ENCODE measurements at places on chromosomes 3 and 15.

DNA sequence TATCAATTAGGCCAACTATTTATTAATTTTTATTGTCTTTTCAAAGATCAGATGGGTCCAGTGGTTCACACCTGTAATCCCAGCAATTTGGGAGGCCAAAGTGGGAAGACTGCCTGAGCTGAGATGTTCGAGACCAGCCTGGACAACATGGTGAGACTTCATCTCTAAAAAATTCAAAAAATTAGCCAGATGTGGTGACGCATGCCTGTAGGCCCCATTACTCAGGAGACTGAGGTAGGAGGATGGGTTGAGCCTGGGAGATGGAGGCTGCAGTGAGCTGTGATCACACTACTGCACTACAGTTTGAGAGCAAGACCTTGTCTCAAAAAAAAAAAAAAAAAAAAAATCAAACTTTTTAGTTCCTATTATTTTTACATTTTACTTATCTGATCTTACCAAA lies 8.2 kb downstream of the AP3S2 start:
- DNase-seq = no peak

DNA sequence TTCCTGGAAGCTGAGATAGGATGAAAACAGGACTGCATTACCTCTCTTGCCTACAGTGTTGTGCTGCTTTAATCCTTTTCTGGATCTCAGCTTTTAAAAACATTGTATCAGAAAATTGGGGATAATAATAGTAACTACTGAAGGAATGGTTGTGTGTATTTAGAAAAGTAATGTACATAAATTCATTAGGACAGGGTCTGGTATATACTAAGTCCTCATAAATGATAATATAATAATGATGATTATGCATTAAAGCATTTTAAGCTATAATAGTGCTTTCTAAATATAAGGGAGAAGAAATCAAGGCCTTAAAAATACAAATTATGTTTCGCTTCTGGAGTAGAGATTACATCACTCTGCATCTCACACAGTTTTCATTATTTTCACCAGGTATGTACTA lies 530.1 kb downstream of the ZNF385D start:
- no peak for DNase-seq

- no peak for DNase-seq
Observed at GRCh38 chr3:194489736-194490612, 3.2 kb upstream of the ATP13A3 start.

DNA sequence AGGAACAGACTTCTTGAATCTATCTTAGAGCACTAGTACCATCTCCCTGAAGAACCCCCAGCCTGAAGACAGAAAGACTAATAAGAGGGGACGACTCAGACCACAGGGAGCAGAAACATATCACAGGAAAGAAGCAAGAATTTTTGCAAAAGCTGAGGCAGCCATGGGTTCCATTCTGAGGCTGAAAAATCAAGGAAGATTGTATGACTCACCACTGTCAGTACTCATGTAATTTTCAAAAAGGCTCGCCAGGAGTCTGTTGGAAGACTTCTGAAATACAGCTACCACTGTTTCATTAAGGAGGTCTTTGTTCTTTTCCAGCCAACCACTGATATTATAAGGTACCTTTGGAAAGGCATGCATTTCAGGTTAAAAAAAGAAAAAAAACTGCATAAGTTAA lies 47.5 kb downstream of the MYH15 start:
- DNase-seq = no peak

GRCh38 chr3:137761099-137761562 lies 3.0 kb upstream of the SOX14 start:
- no peak for DNase-seq

GRCh38 chr3:15903164-15903563 lies 105.4 kb upstream of the ANKRD28 start:
- no peak for DNase-seq

DNA sequence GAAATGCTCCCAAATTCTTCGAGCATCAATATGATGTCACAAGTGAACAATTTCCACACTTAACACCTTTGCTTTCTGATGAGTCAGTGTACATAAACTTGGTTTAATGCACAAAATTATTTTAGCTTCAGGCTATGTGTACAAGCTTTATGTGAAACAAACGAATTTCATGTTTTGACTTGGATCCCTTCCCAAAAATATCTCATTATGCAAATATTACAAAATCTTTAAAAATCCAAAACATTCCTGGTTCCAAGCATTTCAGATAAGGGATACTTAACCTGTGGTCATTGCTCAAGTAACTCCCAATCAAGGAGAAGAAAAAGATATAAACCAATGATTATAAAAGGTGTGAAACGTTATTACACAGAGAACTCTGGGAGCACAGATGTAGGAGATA lies 25.2 kb downstream of the RAB5A start:
- DNase-seq = no peak

- DNase-seq = no peak
Observed at GRCh38 chr3:140500473-140500872, 177.4 kb upstream of the TRIM42 start.

- no peak for DNase-seq
Observed at GRCh38 chr3:133963657-133964396, 65.9 kb downstream of the SLCO2A1 start.

GRCh38 chr3:55160241-55160983 lies 232.6 kb upstream of the LRTM1 start:
- no peak for DNase-seq

DNA sequence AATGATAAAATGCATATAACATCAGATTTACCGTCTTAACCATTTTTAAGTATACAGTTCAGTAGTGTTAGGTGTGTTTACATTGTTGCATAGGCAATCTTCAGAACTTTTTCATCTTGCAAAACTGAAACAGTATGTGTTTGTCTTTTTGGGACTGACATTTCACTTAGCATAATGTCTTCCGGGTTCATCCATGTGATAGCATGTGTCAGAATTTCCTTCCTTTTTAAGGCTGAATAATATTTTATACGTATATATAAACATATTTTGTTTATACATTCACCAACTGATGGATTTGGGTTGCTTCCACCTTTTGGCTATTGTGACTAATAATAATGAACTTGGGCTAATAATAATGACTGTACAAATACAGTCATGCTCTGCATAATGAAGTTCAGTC lies 3.0 kb downstream of the PARP15 start:
- no peak for DNase-seq

DNA sequence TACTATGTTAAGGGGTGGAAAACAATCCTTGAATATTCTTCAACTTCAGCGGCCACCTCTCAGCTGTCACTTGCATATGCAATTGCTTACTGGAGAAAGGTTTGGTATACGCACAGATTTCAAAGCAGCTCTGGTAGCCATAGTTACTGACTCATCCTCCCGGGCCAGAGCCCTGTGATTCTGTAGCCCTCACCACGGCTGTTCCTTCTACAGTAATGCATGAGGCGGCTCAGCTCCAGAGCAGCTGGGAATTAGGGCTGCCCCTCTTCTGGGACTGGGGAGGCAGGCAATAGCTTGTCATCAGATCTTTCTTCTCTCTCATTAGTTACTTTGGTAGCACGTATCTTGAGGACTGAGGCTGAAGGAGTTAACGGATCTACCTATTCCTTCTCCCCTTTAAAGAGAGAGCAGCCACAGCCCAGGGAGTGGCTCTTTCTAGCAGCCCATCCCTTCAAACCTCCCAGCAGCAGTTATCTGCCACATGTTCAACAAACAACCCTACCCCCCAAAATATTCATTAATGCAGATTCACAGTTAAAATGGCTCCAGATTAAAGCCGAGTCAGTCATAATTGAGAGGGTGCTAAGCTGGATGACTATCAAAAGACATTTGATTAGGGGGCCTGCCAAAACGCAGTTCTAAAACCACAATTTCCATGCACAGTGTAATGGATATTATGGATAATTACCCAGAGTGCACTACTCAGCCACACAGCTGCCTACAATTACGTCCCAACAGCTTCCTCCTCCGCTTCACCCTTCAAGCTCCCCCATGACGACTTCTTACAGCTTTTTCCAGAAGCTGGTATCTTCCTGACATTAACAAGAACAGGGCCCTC lies 54.7 kb downstream of the ETV5 start:
- no peak for DNase-seq

- DNase-seq = no peak
Observed at GRCh38 chr3:56456117-56456516, 12.2 kb downstream of the ERC2 start.

GRCh38 chr3:57226176-57226575 lies 1.4 kb upstream of the APPL1 start:
- DNase-seq = peak; percentile 11

- no peak for DNase-seq
Observed at GRCh38 chr3:197292083-197292646, 6.2 kb downstream of the DLG1 start.

GRCh38 chr3:49775538-49775937 lies 10.8 kb downstream of the IP6K1 start:
- no peak for DNase-seq

DNA sequence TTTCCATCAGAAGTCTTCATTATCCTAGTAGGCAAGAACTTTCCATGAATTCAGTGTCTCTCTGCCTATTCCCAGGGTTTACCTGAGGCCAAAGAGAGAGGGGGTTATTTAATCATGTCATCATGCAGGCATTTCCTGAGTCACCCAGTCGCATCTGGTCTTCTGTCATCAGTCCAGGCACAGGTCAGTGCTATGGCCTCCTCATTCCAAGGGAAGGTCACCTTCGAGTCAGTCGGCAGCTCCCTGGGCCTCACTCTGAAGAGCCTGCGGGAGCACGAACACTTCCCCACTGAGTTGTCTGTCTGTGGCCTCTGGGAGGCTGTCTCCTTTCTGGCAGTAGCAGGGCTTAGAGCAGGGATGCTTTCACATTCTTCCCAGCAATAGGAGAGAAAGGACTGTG lies 26.2 kb upstream of the LRTM1 start:
- DNase-seq = no peak

DNA sequence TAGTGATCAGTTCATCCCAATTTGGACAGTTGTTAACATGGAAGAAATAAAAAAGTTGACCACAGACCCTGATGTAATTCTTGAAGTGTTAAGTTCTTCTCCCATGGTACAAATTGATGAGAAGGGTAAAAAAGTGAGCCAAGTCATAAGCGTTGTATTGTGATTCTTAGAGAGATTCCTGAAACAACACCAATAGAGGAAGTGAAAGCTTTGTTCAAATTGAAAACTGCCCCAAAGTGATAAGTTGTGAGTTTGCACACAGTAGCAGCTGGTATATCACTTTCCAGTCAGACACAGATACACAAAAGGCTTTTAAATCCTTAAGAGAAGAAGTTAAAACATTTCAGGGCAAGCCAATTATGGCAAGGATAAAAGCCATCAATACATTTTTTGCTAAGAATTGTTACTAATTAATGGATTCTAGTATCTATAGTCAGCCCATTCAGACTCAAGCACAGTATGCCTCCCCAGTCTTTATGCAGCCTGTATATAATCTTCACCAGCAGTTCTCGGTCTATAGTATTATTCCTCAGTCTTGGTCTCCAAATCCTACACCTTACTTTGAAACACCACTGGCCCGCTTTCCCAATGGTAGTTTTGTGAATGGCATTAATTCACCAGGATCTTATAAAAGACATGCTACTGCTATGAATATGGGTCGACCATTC lies 38.2 kb downstream of the CDIN1 start:
- no peak for DNase-seq

GRCh38 chr3:172836390-172836997 lies 86.0 kb downstream of the ECT2 start:
- DNase-seq = peak; percentile 43

DNA sequence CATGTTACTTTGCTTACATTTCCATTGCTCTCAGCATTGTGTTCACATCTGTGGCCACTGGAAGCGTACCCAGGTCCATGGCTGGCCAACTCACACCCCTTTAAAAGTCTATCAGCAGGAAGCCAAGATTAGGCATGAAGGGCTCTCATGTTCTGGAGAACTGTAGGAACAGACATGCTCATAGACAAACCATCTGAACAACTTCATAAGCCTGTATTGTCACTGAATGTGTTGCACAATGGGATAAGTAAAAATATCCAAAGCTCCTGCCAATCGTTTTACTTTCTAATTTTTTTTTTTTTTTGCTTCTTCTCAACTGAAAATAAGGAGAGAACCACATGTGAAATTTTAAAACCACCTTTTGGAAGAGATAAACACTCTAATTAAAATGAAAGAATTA lies 6.4 kb downstream of the RPLP1 start:
- no peak for DNase-seq

DNA sequence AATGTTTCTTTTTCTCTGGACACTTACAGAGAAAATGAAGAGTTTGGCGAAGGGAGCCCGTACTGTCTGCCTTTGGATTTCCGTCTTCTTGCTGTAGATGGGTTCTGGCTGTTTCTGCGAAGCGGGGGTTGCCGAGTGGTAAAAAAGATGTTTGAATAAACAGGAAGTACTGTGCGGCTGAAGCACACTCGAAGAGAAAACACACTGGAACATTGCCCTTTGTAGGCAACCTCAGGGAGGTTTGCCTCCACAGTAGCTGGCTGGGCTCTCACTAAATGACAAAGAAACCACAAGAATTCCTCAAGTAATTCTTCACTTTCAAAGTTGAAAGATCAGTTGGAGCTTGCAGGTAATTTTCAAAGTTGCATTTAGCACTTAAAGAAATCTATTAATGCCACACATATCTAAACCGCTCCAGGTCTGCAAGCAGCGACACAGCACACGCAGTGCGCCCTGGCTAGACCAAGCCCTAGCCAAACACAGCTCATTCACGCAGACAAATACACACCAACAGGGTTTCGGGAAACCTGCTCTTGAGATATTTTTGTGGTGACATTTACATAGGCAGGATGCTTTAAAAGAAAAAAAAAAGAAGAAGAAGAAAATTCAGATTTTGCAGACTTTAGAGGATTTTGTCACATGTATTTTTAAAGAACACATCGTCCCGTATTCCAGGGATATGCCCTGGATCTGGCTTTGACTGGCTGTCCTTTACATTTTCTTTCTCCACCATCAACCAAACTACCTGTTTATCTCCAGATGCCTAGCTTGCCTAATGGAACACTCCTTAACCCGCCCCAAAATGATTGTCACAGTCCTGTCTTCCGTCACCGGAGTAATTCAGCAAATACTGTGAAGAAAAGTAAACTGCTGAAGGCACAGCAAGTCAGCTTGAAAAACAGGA lies 452.8 kb downstream of the FOXP1 start:
- peak; percentile 63 for DNase-seq

DNA sequence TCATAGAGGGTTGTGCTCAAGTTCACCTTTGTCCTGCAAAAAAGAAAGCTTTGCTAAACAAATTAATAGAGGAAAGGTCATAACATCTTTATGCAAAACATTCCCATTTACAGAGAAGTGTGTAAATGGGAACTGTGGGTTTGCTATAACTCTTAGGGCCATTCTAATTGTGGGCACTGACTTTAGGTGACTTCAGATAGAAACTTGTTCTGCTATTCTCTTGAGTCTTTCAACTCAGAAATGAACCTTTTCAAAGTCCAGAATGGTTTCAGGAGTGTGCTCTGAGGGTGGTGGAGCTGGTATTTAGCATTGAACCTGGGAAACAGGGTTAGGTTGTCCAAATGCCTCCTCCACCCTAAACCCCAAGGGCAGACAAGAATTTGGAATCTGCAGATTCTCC lies 34.0 kb downstream of the SPTSSB start:
- DNase-seq = no peak

GRCh38 chr3:39405687-39406367 lies 693 bp upstream of the RPSA start:
- no peak for DNase-seq

- DNase-seq = no peak
Observed at GRCh38 chr15:81189583-81190283, 6.9 kb upstream of the IL16 start.

All from KG1 (cell line).